ENCODE measurements at places on chromosomes 11 and 22.

DNA sequence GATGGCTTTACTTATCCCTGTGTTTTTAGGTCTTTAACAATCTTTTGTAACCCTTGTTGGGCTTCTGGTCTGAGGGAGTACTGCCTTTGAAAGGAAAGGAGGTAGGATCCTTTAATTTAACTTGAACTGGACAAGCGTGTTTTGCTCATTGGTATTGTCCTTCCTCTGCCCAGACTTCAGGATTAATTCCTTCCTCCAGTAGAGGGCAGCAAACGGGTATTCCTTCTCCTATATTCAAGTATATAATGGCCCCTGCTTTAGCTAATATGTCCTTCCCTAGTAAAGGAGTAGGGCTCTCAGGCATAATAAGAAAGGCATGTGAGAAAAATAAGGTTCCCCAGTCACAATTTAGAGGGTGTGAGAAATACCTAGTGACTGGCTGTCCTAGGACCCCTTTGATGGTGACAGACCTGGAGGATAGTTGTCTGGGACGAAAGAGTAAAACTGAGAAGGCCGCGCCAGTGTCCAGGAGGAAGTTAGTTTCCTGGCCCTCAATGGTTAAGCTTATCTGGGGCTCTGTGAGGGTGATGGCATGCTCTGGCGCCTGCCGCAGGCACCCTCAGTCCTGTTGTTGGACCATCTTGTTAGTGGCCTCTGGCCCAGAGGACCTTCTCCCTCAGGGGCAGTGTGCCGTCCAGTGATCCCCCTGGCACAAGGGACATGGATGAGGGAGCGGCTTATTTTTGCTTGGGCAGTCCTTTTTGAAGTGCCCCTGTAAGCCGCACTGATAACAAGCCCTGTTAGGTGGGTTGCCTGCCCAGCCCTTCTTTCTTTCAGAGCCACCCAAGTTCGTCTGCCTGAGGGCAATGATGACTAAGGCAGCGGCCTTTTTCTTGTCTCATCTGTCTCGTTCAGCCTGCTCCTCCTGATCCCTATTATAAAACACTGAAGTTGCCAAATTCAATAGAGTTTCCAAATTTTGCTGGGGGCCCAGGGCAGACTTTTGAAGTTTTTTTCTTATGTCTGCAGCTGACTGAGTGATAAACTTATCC, 51.8 kb downstream of the C11orf71 start:
- H3K27ac ChIP-seq = peak overlapping the region; percentile 67
- no peak overlapping the region for H3K4me3 ChIP-seq
- H3K27me3 ChIP-seq = no peaks in the 10 kb centered on the region
- H3K4me1 ChIP-seq = no peaks in the 10 kb centered on the region

DNA sequence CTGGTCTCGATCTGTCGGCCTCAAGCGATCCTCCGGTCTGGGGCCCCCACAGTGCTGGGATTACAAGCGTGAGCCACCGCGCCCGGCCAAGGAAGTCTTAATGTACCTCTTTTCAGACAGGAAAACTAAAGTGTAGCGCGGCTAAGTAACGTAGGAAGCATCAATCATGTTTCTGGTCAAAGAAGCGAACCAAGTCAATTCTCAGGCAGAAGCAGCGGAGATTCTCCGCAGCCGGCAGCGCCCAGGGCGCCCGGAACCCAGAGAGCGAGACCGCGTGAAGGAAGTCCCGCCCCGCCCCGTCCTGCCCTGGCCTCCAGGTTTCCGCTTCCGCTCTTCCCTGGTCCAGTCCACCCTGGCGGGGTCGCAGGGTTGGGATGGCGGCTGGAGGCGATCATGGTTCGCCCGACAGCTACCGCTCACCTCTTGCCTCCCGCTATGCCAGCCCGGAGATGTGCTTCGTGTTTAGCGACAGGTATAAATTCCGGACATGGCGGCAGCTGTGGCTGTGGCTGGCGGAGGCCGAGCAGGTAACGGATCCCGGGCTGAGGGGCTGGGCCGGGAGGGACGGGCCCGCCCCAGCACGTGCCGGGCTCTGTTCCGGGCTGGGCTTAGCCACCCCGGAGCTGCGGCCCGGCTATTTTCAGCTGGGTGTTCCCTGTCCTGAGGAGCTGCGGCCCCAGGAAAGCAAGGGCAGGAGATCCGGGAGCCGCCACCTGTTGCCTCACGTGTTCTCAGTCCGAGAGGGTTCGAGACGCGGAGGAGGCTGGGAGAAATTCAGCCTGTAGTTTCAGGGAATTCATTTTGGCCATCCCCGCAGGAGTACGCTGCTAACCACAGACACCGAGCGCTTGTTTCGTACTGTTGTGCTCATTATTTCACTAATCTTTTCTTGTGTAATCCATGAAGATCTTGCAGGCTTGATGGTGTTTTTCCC, at the start of gene ADSL:
ADSL (plus strand) TSS at position 316 of the 934 bp plus-strand sequence; CDS start at position 375, 59 bp downstream.
- peaks cover 18% of the 10 kb centered on the region for H3K4me1 ChIP-seq
- peak within 1 kb of the TSS; percentile 97 for H3K27ac ChIP-seq
- DNase-seq = peak; percentile 86
- H3K36me3 ChIP-seq = no peaks in the 10 kb centered on the region
- H3K27me3 ChIP-seq = no peaks in the 10 kb centered on the region

DNA sequence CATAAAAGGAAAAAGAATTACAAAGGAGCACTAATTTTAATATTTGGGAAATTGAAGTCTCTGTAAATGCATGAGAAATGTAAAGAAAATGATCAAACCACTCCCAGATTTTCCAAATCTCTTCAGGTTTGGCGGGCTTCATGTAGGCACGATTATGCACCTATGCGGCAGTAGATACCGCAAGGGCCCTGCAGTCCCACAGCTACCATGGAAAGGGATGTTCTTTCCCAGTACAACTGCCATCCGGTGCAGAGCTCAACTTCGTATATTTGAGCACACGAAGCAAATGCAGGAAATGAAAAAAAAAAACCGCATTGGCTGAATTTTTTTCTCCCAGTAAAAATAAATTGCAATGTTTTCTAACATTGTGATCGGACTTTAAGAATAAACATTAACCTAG, 1.4 kb downstream of the SLC17A6 start:
- DNase-seq = no peak
- no peak overlapping the region for H3K4me3 ChIP-seq
- H3K27ac ChIP-seq = no peak overlapping the region
- peaks cover 5% of the 10 kb centered on the region for H3K36me3 ChIP-seq
- H3K4me1 ChIP-seq = peaks cover 8% of the 10 kb centered on the region

- peak overlapping the region; percentile 30 for H3K27ac ChIP-seq
- H3K4me1 ChIP-seq = peaks cover 15% of the 10 kb centered on the region
- H3K36me3 ChIP-seq = no peaks in the 10 kb centered on the region
- H3K4me3 ChIP-seq = peak overlapping the region; percentile 87
Measured at GRCh38 chr22:36977401-36977861, 41.8 kb downstream of the TST start.

GRCh38 chr11:70226967-70227366, 23.9 kb downstream of the FADD start:
- no peak overlapping the region for H3K4me3 ChIP-seq
- no peaks in the 10 kb centered on the region for H3K36me3 ChIP-seq
- no peak overlapping the region for H3K27ac ChIP-seq
- H3K27me3 ChIP-seq = peaks cover 6% of the 10 kb centered on the region
- no peak for DNase-seq
- H3K4me1 ChIP-seq = no peaks in the 10 kb centered on the region

GRCh38 chr11:119441898-119442243, 18.9 kb upstream of the THY1 start:
- no peak overlapping the region for H3K27ac ChIP-seq
- DNase-seq = no peak
- no peaks in the 10 kb centered on the region for H3K27me3 ChIP-seq
- H3K4me1 ChIP-seq = peaks cover 9% of the 10 kb centered on the region
- no peaks in the 10 kb centered on the region for H3K36me3 ChIP-seq

- DNase-seq = no peak
- no peak overlapping the region for H3K4me3 ChIP-seq
- peaks cover 37% of the 10 kb centered on the region for H3K4me1 ChIP-seq
- no peak overlapping the region for H3K27ac ChIP-seq
Measured at GRCh38 chr11:117170210-117170609, 8.3 kb upstream of the SIDT2 start.

DNA sequence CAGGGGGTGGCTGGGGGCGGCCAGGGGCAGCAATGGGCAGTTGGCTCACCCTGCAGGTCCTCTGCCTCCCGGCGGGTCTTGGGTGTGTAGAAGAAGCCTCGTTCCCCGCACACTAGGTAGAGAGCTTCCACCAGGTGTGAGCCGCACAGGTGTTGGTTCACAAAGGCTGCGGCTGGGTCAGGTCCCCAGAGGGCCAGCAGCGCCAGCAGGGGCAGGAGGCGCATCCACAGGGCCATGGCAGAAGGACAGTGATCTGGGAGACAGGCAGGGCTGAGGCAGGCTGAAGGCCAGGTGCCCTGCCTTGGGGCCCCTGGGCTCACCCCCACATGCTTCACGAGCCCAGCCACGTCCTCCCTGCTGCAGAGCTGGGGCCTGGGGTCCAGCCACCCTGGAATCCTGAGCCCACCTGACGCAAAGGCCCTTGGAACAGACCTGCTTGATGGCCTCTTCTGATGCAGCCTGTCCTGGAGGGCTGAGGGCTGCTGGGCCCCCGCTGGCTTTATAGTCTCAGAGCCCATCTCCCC, at the start of gene INS:
INS (minus strand) TSS at position 474 of the 524 bp plus-strand sequence; CDS start at position 236, 238 bp downstream.
- no peak within 1 kb of the TSS for H3K4me3 ChIP-seq
- no peak within 1 kb of the TSS for H3K27ac ChIP-seq
- no peaks in the 10 kb centered on the region for H3K27me3 ChIP-seq
- no peaks in the 10 kb centered on the region for H3K36me3 ChIP-seq
- DNase-seq = no peak
- no peaks in the 10 kb centered on the region for H3K4me1 ChIP-seq

- no peaks in the 10 kb centered on the region for H3K36me3 ChIP-seq
- peaks cover 39% of the 10 kb centered on the region for H3K4me1 ChIP-seq
- H3K27ac ChIP-seq = no peak overlapping the region
- DNase-seq = no peak
Measured at GRCh38 chr11:116984186-116984585, 114.0 kb downstream of the SIK3 start.

GRCh38 chr11:134330611-134331353, 1.0 kb upstream of the GLB1L2 start:
- peaks cover 30% of the 10 kb centered on the region for H3K4me1 ChIP-seq
- no peak overlapping the region for H3K27ac ChIP-seq
- no peaks in the 10 kb centered on the region for H3K36me3 ChIP-seq
- H3K27me3 ChIP-seq = peaks cover 52% of the 10 kb centered on the region

DNA sequence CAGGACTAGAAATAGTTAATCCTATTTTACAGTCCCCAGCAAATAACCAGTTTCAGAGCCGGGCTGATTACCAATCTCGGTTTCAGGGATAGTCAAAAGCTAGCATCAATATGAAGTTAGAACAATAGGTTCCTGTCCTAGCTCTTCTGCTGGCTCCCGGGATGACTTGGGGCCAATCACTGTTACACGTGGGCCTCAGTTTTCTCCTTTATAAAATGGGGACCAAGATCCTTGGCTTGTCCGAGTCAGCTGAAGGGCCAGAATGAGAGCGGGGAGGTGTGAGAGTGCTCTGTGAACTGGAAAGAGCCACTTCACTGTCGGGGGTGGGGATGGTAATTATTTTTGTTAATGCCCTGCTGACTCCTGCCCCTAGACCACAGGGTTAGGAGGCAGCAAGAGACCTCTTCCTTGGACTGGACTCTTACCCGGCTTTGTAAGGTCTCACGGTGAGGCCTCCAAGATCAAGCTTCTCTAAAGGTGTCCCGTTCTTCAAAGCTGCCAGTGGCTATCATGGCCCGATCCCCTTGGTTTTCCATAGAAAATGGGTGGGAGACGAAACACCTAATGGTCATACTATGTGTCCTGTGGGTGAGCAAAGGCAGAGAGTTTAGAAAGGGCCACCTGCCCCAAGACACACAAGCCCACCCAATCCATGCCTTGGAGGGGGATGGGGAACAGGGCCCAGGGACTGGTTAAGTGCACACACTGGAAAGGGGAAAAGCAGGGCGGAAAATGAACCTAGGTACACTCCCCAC, 1.4 kb downstream of the UCP2 start:
- peaks cover 17% of the 10 kb centered on the region for H3K36me3 ChIP-seq
- peak overlapping the region; percentile 94 for H3K4me3 ChIP-seq
- H3K27me3 ChIP-seq = no peaks in the 10 kb centered on the region
- DNase-seq = no peak
- H3K27ac ChIP-seq = no peak overlapping the region
- peaks cover 43% of the 10 kb centered on the region for H3K4me1 ChIP-seq

GRCh38 chr11:95086836-95087570, 2.6 kb upstream of the ENDOD1 start:
- no peaks in the 10 kb centered on the region for H3K36me3 ChIP-seq
- no peak for DNase-seq
- no peaks in the 10 kb centered on the region for H3K27me3 ChIP-seq
- peaks cover 38% of the 10 kb centered on the region for H3K4me1 ChIP-seq
- H3K4me3 ChIP-seq = peak overlapping the region; percentile 49
- H3K27ac ChIP-seq = no peak overlapping the region

- H3K36me3 ChIP-seq = no peaks in the 10 kb centered on the region
- peaks cover 14% of the 10 kb centered on the region for H3K27me3 ChIP-seq
- no peak for DNase-seq
- no peaks in the 10 kb centered on the region for H3K4me1 ChIP-seq
- no peak overlapping the region for H3K27ac ChIP-seq
- no peak overlapping the region for H3K4me3 ChIP-seq
Measured at GRCh38 chr22:34913826-34914225, 152.1 kb upstream of the ISX start.

DNA sequence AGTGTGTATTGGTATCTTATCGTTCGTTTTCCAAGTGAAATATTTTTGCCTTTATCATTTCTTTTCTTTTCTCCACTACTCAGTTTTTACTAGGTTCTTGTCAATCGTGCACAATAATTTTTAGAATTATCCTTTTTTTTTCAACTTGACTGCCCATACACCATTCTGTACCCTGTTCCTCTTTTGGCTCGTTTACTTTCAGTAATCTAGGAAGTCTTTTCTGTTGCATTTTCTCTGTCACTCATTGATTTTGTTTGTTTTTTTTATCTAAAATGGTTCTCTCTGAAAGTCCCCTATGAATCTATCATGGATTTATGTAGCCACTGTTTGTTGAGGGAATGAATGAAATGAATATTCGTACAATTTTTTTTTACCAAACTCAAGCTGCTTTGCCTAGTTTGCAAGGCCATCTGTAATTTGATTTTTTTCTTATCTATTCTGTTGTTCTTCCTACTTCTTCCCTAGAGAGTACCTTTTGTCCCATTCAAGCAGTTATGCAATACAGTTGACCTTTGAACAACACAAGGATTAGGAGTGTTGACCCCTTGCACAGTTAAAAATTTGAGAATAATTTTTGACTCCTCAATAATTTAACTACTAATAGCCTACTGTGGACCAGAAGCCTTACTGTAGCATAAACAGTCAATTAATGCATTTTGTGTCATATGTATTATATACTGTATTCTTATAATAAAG, 166.3 kb downstream of the TMEM135 start:
- peaks cover 16% of the 10 kb centered on the region for H3K36me3 ChIP-seq
- no peak overlapping the region for H3K4me3 ChIP-seq
- no peaks in the 10 kb centered on the region for H3K27me3 ChIP-seq
- H3K4me1 ChIP-seq = peaks cover 5% of the 10 kb centered on the region
- H3K27ac ChIP-seq = no peak overlapping the region

GRCh38 chr11:120186456-120186773, 24.4 kb upstream of the OAF start:
- H3K4me3 ChIP-seq = no peak overlapping the region
- no peak for DNase-seq
- no peaks in the 10 kb centered on the region for H3K27me3 ChIP-seq
- H3K4me1 ChIP-seq = peaks cover 73% of the 10 kb centered on the region

DNA sequence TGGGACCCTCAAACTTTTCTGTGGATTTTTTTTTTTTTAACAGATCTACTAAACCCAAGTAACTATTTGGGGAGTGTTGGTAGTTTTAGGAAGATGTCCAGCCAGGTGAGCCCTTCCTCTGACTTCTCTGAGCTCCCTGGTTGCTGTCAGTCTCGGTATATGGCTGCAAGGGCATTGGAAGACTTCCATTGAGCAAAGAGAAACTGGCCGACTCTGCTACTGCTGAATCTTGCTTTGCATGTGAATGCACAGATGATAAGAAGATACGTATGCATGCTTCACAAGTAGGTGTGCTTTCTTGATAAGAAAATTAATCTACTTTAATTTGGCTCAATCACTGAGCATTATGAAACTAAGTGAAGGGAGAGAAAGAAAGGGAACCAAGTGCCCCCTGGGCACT, 51.1 kb downstream of the BARX2 start:
- H3K4me1 ChIP-seq = peaks cover 13% of the 10 kb centered on the region
- no peak overlapping the region for H3K27ac ChIP-seq

Data from neural crest cell (in vitro differentiated cells).